ENCODE measurements at places on chromosomes 4 and X.

GRCh38 chr4:37675587-37676290 is 10.4 kb downstream of the RELL1 start:
- DNase-seq: no peak

GRCh38 chrX:67347145-67347544 is 196.7 kb upstream of the AR start:
- DNase-seq: no peak

DNA sequence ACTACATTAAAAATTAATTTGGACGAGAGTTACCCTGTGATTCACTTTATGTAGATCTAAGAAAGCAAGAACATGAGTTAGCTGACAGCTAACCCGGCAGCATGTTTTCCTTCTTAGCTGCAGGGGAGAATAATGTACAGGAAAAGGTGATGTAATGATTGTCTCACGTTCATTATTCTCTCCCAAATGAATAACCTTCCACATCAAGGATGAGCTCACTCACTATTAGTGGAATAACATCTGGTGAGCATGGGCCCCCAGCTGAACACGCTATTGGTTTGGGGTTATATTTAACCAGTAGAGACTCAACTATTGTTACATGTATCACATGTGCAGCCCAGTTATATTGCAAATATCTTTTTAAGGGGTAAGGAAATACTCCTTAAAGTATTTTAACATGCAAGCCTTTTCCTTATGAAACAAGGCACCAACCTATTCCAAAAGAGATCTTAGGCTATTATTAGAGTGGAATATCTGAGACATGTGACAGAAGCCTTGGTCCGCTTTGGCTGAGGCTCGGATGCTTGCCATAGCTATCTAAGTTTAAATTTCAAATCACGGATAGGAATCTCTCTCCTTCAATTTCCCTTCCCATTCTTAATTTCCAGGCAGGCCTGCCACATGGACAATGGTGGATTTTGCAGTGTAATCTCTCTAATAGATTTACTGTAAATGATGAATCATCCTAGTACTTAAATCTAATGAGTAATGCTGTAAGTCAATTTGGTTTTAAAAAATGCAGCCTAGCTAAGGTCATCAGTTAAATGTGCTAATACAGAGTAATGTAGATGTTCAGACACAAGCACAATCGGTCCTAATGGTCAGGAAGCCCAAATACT is 99.0 kb upstream of the OTUD4 start:
- no peak for DNase-seq

DNA sequence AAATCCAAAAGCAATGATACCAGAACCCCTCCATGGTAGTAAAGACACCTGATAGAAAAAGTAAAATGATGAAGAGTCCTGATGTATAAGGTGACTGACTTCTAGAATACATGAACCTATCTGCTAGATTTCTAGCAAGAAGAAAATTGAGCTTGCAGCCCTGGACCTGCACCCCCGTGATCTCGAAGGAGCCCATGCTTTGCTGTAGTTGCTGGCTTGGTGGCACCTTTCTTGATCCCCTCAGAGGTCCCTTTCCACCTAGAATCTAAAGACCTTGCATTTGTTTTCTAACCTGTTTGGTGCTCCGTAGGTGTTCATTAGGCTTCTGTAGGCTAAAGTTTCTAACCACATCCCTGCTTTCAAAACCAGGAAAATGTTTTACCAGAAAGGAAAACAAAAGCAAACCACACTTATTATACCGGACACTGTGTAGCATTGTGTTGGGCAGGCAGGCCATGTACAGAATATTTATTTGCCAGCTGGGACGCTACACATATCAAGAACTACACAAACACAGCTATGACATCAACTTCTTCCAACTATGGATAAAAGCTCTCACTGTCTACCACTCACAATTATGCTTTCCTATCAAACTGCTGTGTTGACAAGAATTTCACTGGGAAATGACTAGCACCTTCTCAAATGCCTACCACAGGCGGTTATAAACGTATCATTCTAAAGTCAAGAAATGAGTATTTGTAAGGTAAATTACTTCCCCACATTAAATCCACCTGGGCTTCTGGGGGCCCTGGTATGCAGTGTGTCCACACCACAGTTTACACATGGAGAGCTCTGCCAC is 316.2 kb downstream of the UNC5C start:
- no peak for DNase-seq

DNA sequence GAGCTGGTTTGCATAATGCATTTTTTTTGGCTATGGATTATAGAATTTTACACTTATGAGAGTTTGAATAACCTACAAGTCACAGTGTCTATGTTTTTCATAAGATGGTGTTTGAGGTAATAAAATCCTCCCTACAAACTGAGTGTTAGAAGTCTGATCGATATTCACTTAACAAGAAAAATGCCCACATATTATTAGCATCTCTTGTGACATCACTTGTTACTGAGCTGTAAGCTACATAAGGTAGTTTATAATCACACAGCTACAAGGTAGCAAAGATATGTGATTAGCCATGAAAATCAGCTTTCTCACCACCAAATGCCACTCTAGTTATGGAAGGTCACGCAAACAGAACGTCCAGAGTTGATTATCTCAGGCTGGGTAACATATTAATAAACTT is 669.6 kb downstream of the PCDH18 start:
- DNase-seq: no peak

GRCh38 chrX:126580877-126581276 is 28.3 kb upstream of the DCAF12L1 start:
- no peak for DNase-seq

DNA sequence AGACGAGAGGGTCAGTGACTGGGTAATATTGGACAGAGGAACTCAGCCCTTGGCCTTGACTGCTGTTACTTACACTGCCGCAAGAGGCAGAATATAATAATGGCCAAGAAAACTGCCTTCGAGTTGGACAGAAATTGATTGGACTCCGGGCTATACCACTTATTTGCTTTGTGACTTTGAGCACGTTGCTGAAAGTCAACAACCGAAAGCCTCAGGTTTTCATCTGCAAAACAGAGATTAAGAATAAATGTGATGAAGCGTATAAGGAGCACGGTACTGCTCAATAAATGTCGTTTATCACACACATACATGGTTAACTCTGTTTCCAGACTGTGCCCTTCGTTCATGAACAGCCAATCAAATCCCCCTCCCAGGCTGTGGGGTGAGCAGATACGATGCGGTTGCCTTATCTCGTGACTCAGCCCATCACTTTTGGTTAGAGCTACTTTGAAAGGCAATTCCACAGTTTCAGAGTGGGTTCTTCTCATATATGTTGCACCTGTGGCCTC is 91.6 kb downstream of the TSPAN7 start:
- DNase-seq: no peak

DNA sequence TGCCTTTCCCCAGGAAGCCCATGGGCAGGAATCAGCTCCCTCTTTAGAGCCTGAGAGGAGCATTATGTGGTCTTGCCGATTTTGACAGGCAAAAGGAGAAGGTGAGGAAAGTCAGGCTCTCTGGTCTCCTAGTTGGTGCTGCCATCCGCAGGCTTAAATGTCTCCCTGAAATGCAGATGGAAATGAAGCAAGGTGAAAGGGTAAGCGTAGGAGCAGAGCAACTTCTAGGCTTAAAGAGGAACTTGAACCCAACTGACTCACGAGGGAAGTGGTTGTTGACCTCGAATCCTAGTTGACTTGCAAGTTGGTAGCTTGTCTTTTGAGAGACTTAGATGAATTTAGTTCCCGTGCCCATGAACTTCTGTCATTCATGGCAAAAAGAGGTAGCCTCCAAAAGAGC is 205.9 kb downstream of the PTTG2 start:
- no peak for DNase-seq

- DNase-seq: no peak
Measured at GRCh38 chrX:123450222-123450621, 266.1 kb downstream of the GRIA3 start.

- DNase-seq: no peak
Measured at GRCh38 chr4:138728566-138728965, 287.0 kb upstream of the NOCT start.

DNA sequence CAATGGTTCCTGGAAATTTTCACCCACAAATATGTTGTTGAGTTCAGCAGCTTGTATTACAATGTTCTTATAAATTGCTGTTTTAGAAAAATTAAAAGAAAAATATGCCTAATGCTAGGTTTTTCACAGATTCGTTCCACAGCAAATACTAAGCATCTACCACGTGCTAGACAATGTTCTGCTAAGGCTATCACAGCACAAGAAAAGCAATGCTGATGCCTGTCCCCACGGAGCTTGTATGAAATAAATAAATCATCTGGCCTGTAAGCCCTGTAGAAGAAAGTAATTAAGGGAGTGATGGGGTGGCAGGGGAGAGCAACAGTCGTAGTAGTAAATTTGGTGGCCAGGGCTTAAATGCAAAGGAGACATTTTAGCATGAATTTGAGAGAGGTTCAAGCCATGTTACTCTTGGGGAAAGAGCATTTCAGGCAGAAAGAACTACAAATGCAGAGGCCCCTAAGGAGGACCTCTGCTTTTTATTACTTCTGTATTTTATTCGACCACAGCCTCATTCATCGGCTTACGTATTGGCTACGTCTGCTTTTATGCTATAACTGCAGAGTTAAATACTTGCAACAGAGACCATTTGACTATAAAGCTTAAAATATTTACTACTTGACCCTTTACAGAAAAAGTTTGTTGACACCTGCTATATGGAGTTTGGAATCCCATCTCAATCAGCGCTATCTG is 36.3 kb downstream of the ARAP2 start:
- no peak for DNase-seq

DNA sequence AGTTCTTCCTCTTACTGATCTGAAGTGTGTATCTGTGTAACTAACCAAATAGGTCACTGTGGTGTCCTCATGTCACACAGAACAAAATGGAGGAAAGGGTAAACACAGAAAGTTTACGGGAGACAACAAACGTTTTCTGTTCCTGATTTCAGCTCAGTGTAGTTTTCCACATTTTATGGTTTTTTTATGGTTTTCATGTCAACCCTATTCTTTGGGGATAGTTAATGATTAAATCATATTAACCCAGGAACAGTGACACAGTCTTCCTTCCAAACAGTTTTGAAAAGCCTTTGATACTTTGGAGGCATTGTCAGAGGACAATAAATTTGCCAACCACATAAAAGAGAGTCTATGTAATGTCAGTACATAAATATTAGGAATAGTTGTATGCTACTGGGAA is 4.2 kb downstream of the LNX1 start:
- DNase-seq: no peak

DNA sequence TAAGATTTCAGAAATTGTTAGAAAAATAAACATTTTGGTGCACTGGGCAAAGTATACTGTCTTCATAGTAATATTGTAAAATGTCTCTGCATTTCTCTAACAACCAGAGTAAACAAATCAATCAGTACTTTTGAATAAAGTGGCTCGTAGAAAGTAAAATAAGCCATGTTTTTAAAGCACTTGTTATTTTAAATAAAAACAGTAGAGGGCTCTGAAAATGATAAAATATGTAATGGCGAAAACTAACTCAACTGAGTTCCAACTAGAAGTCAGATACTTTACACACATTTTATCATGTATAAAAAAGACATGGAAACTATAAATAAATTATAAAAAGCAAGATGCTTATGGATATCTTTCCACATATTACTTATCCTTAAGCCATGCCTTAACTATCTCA is 1134.4 kb downstream of the PDHA2 start:
- no peak for DNase-seq

- no peak for DNase-seq
Measured at GRCh38 chr4:111778543-111778942, 366.7 kb upstream of the FAM241A start.

- DNase-seq: no peak
Measured at GRCh38 chr4:166675411-166675810, 558.9 kb downstream of the SPOCK3 start.

GRCh38 chr4:86243750-86244149 is 116.1 kb downstream of the MAPK10 start:
- no peak for DNase-seq

DNA sequence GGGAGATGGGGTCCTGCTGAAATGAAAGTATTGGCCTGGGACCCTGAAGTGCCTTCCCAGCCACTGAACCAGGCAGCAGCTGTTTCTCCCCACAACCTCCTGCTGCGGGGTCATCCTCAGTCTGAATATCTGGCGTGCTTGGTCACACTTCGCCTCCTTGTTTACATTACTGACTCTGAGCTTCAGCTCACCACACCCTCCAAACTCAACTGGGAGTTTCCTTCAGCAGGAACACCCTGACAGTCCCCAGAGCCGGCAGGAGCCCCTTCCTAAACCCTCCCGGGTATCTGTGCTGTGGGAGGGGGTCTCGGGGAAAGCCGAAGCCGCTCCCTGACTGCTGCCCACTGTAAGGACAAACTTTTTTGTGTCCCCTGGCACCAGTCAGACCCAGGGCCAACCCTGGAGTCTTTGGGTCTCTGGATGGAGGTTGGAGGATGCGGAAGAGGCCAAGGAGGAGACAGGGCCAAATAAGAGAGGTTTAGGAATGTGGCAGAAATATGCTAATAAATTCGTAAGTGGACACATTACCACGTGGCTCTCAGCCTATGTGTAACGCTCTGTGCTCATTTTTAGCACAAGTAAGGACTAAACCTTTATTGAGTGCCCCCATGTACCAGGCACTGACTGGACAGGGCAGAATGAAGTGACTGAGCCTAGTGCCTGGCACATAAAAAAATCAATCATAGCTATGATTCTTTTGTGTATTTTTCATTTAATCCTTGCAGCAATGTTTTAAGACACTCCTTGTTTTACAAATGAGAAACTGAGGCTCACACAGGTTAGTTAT is 20.7 kb downstream of the FHDC1 start:
- DNase-seq: no peak

GRCh38 chrX:118024482-118024881 is 92.1 kb downstream of the KLHL13 start:
- DNase-seq: no peak

GRCh38 chr4:26899991-26900390 is 39.4 kb downstream of the STIM2 start:
- DNase-seq: no peak

GRCh38 chrX:79082899-79083298 is 61.6 kb upstream of the GPR174 start:
- DNase-seq: no peak

GRCh38 chr4:102169345-102169744 is 175.9 kb downstream of the SLC39A8 start:
- no peak for DNase-seq

DNA sequence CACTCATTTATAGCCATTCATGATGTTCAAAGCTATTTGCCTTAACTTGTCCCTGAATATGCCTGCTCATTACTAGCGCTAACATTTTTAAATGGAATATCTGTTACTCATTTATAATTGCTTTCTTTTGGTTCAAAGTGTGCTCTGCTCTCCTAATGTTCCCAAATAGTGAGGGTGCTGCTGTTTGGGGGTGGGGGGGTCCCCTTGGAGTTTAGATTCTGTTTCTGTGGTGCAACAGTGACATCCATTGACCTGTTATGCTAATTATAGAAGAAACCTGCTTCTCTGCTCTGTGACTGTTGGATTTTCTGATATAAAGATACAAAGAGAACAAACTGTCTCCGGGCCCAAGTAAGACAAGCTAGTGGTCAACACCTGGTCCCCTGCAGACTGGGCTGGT is 222.4 kb downstream of the SHROOM3 start:
- DNase-seq: no peak

GRCh38 chrX:9560219-9560618 is 95.4 kb downstream of the TBL1X start:
- DNase-seq: no peak

GRCh38 chr4:102522031-102522440 is 20.9 kb downstream of the NFKB1 start:
- no peak for DNase-seq

GRCh38 chrX:111869639-111870034 is 6.3 kb upstream of the TRPC5OS start:
- no peak for DNase-seq

Measured in stimulated activated CD8-positive, alpha-beta memory T cell treated with anti-CD3 and anti-CD28 coated beads, Interleukin-4, amount 100 ng/mL, for 24 hours (primary cell).